ENCODE measurements at places on chromosomes 12 and 14. TPM values are rescaled to one million over a fixed set of nuclear protein-coding genes. Genes with fewer than 3 reads are reported as not detected.

- no peak for DNase-seq
Measured at GRCh38 chr12:13801543-13801942, 179.9 kb downstream of the GRIN2B start.

DNA sequence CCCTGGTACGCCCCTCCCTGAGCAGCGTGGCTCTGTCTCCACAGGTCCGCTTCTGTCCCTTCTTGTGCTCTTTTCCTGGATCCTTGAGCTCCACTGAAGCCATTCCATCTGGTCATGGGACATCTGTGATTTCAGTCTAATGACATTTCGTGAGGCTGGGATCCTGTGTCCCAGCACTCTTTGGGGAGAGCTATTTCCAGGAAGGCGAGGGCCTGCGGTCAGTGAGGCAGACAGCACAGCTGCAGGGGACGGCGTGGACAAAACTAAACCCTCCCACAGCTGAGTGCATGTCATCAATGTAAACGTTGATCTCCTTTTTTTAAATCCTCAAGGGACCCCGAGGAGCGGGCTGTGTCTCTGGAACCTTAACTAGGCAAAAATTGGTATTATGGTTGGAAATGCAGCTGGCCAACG lies 127.7 kb downstream of the DACT1 start:
- DNase-seq: no peak

DNA sequence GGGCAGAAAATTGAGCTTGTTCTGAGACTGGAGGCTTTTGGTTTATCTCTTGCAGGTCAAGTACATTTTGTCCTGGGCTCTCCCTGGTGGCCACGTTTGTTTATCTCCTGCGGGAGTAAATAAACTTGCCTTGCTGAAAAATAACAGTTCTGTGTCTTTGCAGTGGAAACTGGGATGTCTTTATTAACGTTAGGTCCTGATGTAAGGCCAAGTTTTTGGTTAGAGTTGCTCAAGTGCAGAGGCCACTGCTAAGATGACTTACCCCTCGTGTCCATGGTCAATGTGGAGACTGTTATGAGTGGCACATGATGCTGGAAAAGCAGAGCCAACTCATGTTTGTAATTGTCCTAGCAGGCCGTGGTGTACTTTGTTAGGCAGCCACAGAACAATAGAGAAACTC lies 3.8 kb downstream of the PTPN11 start:
- no peak for DNase-seq

The MMP14 gene
- 819 TPM for total RNA-seq

DNA sequence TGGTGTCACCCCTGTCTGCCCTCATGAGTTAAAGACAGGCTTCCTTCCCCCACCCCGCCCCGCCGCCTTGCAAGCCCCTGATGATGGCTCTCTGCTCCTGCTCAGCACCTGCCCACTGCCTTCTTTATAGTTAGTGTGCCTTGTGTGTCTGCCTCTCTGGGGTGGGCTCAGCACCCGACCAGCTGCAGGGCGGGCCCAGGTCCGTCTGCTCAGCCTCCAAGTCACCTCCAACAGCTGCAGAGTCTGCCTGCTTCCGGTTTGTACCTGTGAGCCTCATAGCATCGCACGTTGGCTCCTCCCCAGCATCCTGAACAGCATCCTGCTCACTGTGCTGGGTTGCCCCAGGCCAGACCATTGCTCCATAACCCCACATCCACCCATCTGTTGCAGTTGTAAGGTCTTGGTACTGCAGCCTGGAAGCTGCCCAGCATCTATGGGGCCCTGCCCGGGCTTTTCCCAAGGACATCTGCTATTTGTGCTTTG lies 3.5 kb downstream of the TGFB3 start:
- no peak for DNase-seq

- no peak for DNase-seq
Measured at GRCh38 chr12:68113644-68114043, 45.9 kb downstream of the IFNG start.

The FOXA1 gene
- 5.2 TPM for total RNA-seq

The GDF3 gene
- total RNA-seq: 77.7 TPM

The SLCO1A2 gene
- total RNA-seq: 2.1 TPM

The A2ML1 gene
- not detected for total RNA-seq

- no peak for DNase-seq
Measured at GRCh38 chr14:65256714-65257113, 154.4 kb upstream of the MAX start.

- DNase-seq: no peak
Measured at GRCh38 chr12:116366456-116366776, 88.9 kb upstream of the MED13L start.

The TTC7B gene
- total RNA-seq: 93.5 TPM

The EIF2S3B gene
- 7.6 TPM for total RNA-seq

The DHRS2 gene
- total RNA-seq: not detected

DNA sequence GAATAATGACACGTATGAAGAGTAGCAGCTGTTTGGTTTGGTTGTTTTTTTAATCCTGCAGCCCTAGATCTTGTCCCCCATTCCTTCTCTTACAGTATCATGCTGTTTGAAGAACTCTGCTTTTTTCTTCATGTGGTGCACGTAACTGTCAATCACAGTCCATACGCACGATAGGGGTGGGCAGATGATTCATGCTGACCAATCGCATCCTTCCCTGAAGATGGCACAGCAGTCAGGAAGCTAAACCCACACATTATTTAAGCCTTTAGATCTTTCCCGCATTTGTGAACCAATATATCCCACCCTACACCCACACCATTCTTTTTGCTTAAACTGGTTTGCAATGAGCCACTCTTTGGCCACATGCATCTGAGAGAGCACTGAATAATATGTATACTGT lies 158.9 kb upstream of the PLEKHA5 start:
- no peak for DNase-seq

- no peak for DNase-seq
Measured at GRCh38 chr14:33452995-33453394, 497.9 kb downstream of the EGLN3 start.

DNA sequence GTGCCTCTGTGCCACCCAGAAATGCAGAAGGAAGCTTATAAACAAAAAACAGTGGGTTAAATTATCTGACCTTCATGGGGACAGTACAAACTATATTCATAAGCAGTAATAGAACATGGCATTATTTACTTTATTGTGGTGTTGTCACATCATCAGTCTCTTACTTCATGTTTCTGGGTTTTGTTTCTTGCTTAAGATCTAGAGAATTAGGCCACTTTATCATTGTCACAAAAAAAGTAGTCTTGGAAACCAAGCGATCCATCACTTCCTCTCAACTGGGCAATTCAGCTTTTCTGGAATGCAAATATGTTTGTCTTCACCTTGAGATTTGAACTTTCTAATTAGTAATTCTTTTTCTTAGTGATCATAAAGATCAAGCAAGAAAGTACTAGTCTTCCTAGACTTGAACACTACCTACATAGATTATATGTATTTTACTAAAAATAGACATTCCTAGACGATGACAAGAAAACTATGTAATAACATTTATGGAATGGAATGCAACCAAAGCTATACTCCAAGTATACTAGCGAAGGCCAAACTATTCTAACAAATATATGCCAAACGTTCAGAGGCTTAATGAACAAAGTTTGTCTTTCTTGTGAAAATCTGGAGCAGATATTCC lies 363.4 kb downstream of the DAD1 start:
- DNase-seq: no peak

The OTX2 gene
- 12.0 TPM for total RNA-seq

- no peak for DNase-seq
Measured at GRCh38 chr12:49352351-49352750, 5.7 kb downstream of the DNAJC22 start.

The LPAR5 gene
- 2.7 TPM for total RNA-seq

GRCh38 chr14:98231210-98231609 lies 1040.8 kb downstream of the BCL11B start:
- no peak for DNase-seq

- no peak for DNase-seq
Measured at GRCh38 chr14:27863166-27863565, 903.4 kb upstream of the FOXG1 start.

GRCh38 chr12:12315838-12316237 lies 34.2 kb downstream of the MANSC1 start:
- no peak for DNase-seq

GRCh38 chr12:67410246-67410645 lies 141.1 kb downstream of the CAND1 start:
- no peak for DNase-seq

The POTEG gene
- not detected for total RNA-seq

The CCDC177 gene
- total RNA-seq: not detected

- no peak for DNase-seq
Measured at GRCh38 chr14:34935488-34935887, 47.3 kb upstream of the SRP54 start.

DNA sequence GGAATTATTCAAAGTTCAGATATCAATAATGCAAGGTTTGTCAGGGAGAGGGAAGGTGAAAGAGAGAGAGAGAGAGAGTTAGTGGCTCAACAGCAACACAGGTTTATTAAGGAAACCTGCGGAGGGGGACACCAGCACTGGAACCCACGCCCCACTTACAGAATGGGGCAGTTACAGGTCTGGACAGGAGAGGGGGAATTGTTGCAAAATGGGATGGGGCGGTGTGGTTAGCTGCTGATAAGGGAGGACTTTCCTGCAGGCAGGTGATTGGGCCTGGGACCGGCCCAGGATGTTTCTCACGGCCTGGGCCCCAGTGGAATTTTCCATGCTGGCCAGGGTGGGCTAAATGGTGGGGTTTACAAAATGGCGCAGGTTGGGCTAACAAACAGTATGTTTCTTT lies 278.2 kb upstream of the SLC16A7 start:
- DNase-seq: no peak

GRCh38 chr14:57835766-57836165 lies 30.1 kb downstream of the SLC35F4 start:
- DNase-seq: no peak

The TCTN1 gene
- total RNA-seq: 24.4 TPM

GRCh38 chr14:22824711-22825359 lies 4.9 kb upstream of the MRPL52 start:
- no peak for DNase-seq

The EGLN3 gene
- total RNA-seq: 14.2 TPM

GRCh38 chr12:59040043-59040442 lies 119.7 kb upstream of the LRIG3 start:
- no peak for DNase-seq

GRCh38 chr12:49515266-49515665 lies 23.6 kb upstream of the KCNH3 start:
- DNase-seq: no peak

The GPD1 gene
- not detected for total RNA-seq

- no peak for DNase-seq
Measured at GRCh38 chr12:30691122-30691879, 4.4 kb downstream of the IPO8 start.

Data from endothelial cell (in vitro differentiated cells).